Posterior cingulate gyrus (tissue), 11 donors: ENCODE measurements at places on chromosomes 7 and 10.

DNA sequence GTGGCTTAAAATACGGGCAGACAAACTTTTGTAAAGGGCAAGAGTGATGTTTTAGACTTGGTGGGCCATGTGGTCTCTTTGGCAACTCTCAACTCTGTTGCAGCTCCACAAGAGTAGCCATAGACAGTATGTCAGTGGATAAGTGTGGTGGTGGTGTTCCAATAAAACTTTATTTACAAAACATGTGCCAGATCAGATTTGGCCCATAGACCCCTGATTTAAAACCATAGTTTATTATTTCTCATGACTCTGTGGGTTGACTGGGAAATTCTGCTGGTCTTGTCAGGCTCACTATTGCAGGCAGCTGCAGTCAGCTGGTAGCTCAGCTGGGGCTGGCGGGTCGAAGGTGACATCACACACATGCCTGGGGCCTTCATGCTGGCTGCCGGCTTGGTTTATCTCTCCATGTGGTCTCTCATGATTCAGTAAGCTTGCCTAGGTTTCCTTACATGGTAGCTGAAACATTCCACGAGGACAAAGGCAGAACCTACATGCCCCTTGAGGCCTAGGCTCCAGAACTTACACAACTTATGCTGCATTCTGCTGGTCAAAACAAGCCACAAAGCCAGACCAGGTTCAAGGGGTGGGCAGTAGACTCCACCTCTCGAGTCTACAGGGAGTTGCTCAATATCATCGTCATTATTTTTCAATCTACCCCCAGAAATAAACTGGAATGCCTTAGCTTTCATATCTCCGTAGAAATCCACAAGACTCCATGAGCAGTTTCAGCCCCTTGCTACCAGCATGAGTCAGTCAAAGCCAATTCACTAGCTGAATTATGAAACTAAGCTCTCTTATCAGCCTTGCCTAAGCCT is 245.7 kb downstream of the WDR11 start:
- DNase-seq = no peak

- no peak for DNase-seq
These were observed 74.2 kb upstream of the EGR2 start for GRCh38 chr10:62890395-62890794.

DNA sequence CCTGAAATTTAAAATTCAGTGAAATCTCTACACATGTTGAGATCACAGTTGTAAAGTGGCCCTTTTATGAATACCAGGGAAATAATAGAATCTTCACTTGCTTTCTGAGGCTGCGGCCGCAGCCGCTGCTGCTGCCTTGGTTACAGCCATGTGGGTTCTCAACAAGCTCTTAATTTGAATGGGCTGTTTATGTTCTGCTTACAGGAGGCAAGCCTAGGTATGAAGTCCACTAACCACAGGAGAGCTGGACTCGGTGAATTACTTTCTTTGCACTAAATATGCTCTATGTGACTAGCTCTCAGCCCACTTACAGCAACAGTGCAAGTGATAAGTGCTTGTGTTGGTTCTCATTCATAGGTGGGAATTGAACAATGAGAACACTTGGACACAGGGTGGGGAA is 410.8 kb downstream of the SFMBT2 start:
- DNase-seq = no peak

- no peak for DNase-seq
These were observed 10.5 kb upstream of the CRPPA start for GRCh38 chr7:16431646-16432424.

- DNase-seq = no peak
These were observed 293.3 kb upstream of the KLF14 start for GRCh38 chr7:131027287-131027773.

GRCh38 chr7:129376076-129376777 is 58.0 kb upstream of the STRIP2 start:
- no peak for DNase-seq

DNA sequence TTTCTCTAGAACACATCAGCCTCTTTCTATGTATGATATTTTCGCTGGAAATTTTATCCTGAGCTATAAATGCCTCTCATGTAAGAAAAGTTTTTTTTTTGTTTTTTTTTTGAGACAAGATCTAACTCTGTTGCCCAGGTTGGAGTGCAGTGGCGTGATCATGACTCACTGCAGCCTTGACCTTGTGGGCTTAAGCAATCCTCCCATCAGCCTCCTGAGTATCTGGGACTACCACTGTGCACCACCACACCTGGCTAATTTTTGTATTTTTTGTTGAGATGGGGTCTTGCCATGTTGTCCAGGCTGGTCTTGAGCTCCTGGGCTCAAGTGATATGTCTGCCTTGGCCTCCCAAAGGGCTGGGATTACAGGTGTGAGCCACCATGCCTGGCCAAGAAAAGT is 80.4 kb downstream of the ADK start:
- DNase-seq = no peak

GRCh38 chr7:95295397-95295796 is 28.9 kb downstream of the PON1 start:
- DNase-seq = no peak
